ENCODE measurements at places on chromosomes 5 and 9. TPM values are rescaled to one million over a fixed set of nuclear protein-coding genes. Genes with fewer than 3 reads are reported as not detected.

DNA sequence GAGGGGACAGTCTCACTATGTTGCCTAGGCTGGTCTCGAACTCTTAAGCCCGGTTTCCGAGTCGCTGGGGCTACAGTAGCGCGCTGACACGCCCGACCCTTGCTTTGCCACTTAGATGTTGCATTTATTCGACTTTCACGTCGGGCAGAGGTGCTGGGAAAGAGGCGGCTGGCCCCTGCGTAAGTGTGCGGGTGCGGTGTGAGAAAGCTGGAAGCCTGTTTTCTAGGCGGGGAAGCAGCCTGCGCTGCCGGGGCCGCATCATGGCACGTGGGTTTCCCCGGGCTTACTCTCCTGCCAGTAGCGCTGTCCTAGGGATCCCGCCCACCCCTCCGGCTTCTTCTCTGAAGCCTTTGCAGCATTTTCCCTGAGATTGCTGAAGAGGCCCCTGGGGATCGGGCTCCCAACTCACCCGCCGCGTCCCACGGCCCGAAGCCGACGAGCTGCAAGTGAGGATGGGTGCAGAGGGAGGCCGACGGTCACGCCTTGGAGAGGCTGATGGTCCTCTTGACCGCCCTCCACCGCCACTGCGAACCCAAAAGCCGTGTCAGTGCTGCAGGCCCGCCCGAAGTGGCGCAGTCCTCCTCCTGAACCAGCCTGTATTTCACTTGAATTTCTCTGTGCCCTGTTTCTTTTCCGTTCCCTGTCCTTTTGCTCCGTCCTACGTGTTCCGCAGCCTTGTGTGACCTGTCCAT lies 5.8 kb upstream of the TRIM41 start:
- H3K27ac ChIP-seq: no peak overlapping the region
- no peaks in the 10 kb centered on the region for H3K36me3 ChIP-seq
- peak overlapping the region; percentile 66 for H3K4me3 ChIP-seq
- peaks cover 6% of the 10 kb centered on the region for H3K4me1 ChIP-seq
- no peaks in the 10 kb centered on the region for H3K27me3 ChIP-seq

DNA sequence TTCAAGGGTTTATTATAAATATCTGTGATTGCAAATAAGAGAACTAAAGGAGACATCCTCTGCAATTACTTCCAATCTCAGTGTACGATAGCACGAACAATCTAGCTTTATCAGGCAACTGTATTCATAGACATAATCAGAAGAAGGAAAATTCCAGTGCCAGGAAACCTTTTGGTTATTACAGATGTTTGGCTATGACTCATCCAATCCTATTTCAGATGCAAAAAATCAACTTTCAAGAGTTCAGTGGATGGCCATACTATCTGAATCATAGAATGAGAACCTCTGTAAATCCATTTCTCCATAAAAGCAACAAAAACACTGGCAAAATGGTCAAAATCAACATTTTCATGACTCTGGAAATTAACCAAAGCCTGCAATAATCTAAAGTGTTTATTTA lies 37.9 kb downstream of the GAS1 start:
- no peak overlapping the region for H3K27ac ChIP-seq
- no peaks in the 10 kb centered on the region for H3K4me1 ChIP-seq
- no peaks in the 10 kb centered on the region for H3K36me3 ChIP-seq
- H3K27me3 ChIP-seq: no peaks in the 10 kb centered on the region
- H3K4me3 ChIP-seq: no peak overlapping the region
- no peak for DNase-seq

- H3K4me1 ChIP-seq: peaks cover 14% of the 10 kb centered on the region
- no peaks in the 10 kb centered on the region for H3K36me3 ChIP-seq
- peaks cover 7% of the 10 kb centered on the region for H3K27me3 ChIP-seq
- no peak for DNase-seq
- no peak overlapping the region for H3K4me3 ChIP-seq
Measured at GRCh38 chr9:121503444-121503843, 3.8 kb upstream of the GGTA1 start.

- DNase-seq: no peak
- H3K27ac ChIP-seq: no peak overlapping the region
- no peaks in the 10 kb centered on the region for H3K36me3 ChIP-seq
- H3K27me3 ChIP-seq: no peaks in the 10 kb centered on the region
- H3K4me1 ChIP-seq: peaks cover 45% of the 10 kb centered on the region
Measured at GRCh38 chr9:91418215-91418610, 5.4 kb downstream of the NFIL3 start.

DNA sequence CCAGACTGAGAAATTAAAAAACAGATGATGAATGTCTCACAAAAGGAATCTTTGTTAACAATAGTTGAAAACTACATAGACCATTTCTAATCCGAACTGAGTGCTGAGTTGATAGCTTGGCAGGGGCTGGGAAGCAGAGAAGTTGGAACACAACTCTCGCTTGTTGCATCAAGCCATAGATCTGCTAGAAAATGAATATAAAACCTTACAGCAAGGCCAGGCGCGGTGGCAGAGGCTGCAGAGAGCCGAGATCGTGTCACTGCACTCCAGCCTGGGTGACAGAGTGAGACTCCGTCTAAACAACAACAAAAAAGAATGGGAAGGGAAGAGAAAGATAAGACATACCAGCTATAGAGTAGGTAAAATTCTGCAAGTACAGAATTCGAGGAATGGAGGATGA lies 28.0 kb upstream of the SPZ1 start:
- H3K4me3 ChIP-seq: no peak overlapping the region
- H3K27me3 ChIP-seq: no peaks in the 10 kb centered on the region
- no peak overlapping the region for H3K27ac ChIP-seq
- H3K36me3 ChIP-seq: no peaks in the 10 kb centered on the region
- H3K4me1 ChIP-seq: no peaks in the 10 kb centered on the region
- DNase-seq: no peak

- H3K4me3 ChIP-seq: no peak overlapping the region
- H3K27ac ChIP-seq: no peak overlapping the region
Measured at GRCh38 chr5:150762211-150762610, 3.4 kb upstream of the DCTN4 start.

GRCh38 chr5:73515232-73515631 lies 17.0 kb downstream of the BTF3 start:
- H3K27me3 ChIP-seq: no peaks in the 10 kb centered on the region
- peaks cover 28% of the 10 kb centered on the region for H3K4me1 ChIP-seq
- DNase-seq: peak; percentile 82
- H3K36me3 ChIP-seq: no peaks in the 10 kb centered on the region
- H3K27ac ChIP-seq: peak overlapping the region; percentile 61

DNA sequence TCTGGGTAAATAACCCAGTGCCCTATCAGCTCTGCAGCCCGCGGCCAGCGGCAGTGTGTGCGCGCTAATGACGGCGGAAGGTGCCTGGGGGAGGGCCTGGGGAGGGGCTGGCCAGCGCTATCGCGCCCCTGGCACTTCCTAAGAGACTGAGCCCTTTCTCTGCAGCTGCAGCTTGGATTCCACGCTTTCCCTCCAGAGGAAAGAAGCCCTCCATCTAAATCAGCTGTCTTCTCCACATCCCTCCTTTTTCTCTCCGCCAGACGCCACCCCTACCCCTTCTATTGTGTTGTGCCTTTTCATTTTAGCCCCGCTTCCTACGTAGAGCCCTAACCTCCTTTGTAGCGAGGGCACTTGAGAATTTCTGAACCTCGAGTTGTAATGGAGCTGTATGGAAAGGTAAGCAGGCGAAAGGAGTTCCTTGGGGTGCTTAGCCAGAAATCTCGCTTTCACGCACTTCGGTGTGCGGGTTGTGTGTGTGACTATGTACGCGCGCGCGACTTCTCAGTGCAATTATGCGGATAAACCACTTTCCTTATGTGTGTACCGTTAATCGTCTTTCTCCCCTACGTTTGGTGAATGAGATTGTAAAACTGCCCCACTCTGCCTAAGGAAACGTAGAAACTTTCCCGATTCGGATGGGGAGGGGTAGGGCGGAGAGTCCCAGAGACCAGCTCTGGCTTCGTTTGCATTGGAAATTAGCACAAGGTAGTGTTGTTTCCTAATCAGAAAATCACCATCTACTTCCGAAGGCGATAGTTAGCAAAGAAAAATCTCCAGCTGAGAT lies 664 bp upstream of the RAB3C start:
- H3K4me3 ChIP-seq: peak overlapping the region; percentile 65
- no peak for DNase-seq
- peaks cover 4% of the 10 kb centered on the region for H3K4me1 ChIP-seq
- no peak overlapping the region for H3K27ac ChIP-seq
- H3K27me3 ChIP-seq: peaks cover 50% of the 10 kb centered on the region
- no peaks in the 10 kb centered on the region for H3K36me3 ChIP-seq

- H3K4me3 ChIP-seq: no peak overlapping the region
- no peaks in the 10 kb centered on the region for H3K27me3 ChIP-seq
- no peak overlapping the region for H3K27ac ChIP-seq
Measured at GRCh38 chr9:32968101-32969011, 33.1 kb downstream of the APTX start.

Gene HRH2
- total RNA-seq: not detected

GRCh38 chr5:113606298-113607134 lies 93.0 kb downstream of the YTHDC2 start:
- no peaks in the 10 kb centered on the region for H3K36me3 ChIP-seq
- H3K4me1 ChIP-seq: peaks cover 9% of the 10 kb centered on the region
- no peak overlapping the region for H3K27ac ChIP-seq

Data from PC-3 (cell line).